ENCODE measurements at places on chromosomes 1 and 21.

- DNase-seq, result no peak
Observed at GRCh38 chr1:98316286-98316905, 345.1 kb upstream of the SNX7 start.

- peak; percentile 9 for DNase-seq
Observed at GRCh38 chr1:184574588-184574987, 180.1 kb downstream of the EDEM3 start.

GRCh38 chr1:39205781-39206464 lies 1.4 kb downstream of the MACF1 start:
- DNase-seq, result no peak

- DNase-seq, result no peak
Observed at GRCh38 chr1:184405094-184405800, 18.4 kb downstream of the C1orf21 start.

GRCh38 chr21:33237486-33237885 lies 7.7 kb downstream of the IFNAR2 start:
- no peak for DNase-seq

DNA sequence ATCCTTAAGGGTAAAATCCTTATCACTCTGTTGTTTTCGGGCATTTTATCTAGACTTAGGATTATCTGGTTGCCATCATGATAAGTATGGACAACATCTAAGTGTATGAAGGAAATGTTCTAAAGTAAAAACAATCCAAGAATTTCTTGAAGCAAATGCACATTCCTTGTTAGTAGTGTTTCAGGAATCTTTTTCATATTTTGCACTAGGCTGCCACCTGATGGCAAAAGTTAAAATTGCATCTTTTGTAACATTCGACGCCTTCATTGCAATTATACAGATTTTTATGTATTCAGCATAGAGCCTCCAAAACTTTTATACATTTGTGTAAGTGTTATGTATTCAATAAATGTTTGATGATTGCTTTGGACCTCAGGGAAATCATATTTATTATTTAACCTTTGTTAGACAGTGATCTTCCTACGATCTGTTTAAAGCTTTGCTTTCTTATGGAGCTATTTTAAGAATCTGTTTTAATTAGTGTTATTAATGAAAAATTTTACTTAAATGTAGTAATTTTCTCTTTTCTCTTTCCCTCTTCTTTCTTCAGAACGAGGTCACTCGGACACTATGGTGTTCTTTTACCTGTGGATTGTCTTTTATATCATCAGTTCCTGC lies 49.4 kb upstream of the KIAA1614 start:
- peak; percentile 33 for DNase-seq

- no peak for DNase-seq
Observed at GRCh38 chr1:18320051-18320450, 160.7 kb upstream of the KLHDC7A start.

DNA sequence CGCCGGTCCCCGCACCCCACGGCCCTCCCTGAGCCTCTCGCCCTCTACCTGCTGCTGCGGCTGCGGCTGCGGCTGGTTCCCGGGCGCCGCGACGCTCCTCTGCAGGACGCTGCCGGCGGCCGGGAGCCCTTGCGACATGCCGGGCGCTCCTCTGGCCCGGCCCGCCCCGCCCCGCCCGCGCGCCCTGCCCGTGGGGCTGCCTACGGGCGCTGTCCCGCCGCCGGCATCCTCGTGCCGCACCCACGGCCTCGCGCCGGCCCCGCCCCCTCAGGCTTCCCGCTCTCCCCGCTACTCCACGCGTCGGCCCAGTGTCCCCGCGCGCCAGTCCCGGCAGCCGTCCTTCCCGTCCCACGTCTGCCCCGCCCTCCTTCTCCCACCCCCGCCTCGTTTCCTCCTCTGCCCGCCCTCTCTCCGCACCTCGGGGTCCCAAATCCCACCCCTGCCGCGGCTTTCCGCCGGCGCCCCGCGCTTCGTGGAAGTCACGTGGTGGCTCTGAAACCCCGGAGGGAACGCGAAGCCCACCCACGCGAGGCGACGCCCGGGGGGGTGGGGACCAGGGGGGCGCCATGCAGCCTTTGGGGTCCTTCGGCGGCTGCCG lies at the start of gene BATF3:
BATF3 (minus strand) TSS at position 216 of the 598 bp plus-strand sequence; CDS start at position 138, 78 bp downstream.
- peak; percentile 67 for DNase-seq

DNA sequence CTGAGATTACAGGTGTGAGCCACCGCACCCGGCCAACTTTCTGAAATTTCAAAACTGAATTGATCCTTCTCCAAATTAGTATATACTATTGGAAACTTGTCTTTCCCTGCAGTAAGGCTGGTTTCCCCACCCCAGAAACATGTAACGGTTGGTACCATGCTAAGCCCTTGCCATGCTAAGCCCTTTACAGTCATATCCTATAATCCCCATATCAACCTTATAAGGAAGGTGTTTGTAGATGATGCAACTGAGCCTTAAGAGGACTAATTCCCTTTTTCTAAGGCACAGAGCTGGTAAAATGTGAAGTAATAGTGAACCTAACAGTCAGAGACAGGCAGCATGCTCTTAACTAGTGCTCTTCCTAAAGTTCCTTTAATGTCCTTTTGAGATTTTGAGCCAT lies 413.7 kb downstream of the DISC1 start:
- DNase-seq, result no peak

GRCh38 chr1:219791766-219792165 lies 136.6 kb downstream of the SLC30A10 start:
- DNase-seq, result no peak

DNA sequence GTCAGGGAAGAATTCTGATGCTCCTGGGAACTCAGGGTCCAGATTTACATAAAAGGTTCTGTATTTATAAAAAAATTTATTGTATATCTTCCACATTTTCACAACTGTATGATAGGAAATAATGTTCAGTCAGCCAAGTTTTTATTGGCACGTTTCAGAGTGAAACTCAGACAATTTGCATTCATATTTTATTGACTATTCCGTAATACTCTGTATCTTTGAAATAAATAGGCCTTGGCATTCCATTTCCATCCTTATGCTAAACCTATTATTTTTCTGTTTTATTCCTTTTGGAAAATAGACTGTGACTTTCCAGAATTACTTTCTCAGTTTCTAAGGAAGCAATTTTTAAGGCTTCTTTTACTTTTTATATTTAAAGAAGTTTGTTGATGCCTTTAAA lies 329.0 kb downstream of the OLFM3 start:
- no peak for DNase-seq

DNA sequence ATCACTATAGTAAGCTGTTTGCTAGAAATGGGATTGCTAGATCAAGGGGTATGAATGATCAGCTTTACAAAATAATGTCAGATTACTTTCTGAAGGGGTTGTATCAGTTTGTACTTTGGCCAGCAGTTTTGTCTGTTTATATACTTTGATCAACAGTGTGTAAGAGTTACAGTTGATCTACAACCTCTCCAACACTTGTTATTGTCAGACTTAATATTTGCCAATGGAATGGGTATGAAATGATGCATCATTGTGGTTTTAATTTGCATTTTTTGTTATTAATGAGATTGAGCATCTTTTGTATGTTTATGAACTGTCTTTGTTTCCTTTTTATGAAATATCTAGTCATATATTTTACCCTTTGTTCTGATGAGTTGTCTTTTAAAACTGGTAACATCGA lies 4.3 kb downstream of the TTC3 start:
- DNase-seq, result no peak

DNA sequence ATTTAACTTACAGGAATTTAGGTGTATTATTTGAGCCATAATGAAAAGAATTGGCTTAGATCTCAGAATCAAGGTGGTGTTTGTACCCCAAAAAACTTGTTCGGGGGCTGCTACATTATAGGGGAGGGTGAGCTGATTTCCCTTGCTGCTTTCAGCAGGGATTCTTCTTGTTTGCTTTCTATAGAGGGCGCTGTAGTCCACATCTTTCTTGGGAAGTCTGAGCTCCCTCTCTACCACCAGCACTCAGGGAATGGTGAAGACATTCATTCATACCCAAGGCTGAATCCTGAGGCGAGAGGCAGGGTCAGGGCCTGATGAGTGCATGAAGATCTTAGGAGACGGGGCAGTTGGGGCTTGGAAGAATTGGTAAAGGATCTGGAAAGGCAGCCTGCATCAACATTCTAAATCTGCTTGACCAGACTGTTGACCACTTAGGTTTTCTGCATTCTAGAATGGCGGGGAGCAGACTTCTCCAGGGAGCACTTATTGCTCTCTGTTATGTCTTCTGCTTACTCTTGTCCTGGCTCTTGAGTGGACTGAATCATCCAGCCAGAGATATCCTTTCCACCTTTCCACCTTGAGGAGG lies 18.9 kb downstream of the SPATA46 start:
- DNase-seq, result no peak

DNA sequence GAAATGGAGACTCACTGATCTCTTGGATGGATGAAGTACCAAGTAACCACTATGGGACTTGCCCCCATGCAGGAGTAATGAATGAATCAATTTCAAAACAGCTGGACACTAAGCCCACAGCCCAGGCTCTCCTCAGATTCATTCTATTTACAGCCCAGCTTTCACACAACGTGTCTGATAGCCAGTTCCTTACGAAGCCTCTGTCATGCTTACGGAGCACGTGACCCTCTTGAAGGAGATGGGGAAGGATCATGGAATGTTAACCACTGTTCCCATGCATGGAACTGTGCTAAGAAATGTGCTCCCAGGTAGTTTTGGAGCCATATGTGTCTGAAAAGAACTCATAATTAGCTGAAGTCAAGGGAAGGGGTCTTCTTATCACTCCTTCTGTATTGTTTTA lies 124.1 kb downstream of the KIF26B start:
- DNase-seq, result no peak

DNA sequence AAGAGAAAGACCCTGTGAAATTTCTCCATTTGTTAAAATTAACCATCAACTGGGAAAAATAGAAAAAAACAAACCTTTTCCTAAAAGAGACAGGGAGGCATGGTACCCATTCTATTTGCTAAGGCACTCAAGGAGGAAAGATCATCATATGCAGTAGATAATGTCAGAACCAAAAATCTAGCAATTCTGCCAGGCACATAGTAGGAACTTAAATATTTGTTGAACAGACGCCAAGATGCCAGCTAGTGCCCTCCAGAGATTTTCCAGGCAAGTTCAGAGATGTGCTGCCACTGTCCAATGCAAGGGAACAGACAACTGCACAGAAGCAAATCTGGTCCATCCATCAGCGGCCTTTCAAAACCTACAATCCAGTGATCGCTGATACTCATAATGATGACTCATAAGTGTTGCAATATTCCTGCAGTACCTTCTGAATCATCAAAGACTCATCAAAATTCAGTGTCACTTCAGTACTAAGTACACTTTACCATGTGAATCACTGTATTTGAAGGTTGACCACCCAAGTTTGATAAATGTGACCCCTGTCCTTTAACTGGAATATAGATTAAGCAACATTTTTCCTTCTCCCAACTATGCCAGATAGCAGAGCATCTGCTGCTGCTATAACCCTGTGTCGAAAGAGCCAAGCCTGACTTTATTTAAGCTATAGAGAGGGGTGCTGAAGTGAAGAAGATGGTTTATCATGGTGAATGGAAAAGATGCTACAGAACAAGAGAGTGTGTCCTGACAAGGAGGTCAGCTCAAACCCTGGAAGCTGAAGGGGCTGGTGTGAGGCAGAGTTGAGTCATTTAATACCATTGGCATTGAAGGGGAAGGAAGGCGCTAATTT lies 99.1 kb downstream of the MT1HL1 start:
- no peak for DNase-seq

DNA sequence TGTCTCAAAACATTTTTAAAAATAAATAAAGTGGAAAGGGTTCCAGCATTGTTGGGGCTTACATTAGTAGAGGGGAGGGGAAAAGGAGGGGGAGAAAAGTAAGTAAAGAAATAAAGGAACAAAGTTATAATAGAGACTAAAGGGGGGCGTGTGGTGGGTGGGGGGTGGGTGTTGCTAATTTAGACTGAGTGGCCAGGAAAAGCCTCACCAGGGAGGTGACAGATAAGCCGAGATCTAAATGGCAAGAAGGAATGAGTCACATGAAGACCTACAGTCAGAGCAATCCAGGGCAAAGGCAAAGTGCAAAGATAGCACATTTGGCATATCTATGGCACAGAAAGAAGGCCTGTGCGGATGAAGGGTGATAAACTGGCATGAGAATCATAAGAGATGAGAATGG lies 7.5 kb downstream of the MPL start:
- no peak for DNase-seq

- DNase-seq, result no peak
Observed at GRCh38 chr1:173333581-173333980, 126.5 kb upstream of the TNFSF4 start.

DNA sequence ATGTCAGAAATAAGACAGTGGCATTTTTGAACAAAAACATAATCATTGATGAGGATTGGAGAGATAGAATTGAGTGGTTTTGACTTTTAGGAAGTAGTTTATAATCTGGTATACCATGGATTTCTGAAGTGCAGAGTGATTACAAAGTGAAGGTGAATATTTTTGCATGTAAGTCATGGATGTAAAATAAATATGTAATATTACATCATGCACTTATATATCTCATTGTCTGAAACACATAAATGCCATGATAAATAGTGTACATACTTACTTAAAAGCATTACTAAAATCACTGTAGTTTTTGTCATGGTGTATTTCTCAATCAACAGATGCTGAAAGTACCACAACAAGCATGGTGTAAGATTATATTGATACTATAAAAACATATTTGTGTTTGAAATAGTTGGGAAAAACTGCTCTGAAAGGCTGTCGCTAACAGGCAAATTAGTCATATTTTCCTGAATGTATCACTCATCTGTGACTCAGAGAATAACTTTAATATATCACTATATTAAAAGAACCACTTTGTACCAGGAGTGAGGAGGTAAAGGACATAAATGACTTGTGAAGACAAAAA lies 24.8 kb upstream of the RGS18 start:
- no peak for DNase-seq

DNA sequence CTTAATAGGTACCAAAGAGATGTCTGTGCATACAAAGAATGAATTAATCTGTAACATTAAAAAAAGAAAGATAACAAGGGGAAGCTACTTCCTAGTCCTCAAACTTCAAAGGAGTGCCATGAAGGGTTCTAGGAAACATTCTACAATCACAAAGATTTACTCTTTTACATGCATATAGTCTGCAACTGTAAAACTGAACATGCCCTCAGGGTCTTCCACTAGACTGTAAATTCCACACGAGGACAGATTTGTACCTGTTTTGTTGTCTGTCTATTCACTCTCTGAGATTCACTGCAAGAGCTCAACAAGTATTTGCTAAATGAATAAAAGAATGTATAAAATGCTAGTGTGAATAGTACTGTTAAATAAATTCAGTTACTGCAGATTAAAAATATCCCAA lies 4.4 kb downstream of the JAK1 start:
- no peak for DNase-seq

DNA sequence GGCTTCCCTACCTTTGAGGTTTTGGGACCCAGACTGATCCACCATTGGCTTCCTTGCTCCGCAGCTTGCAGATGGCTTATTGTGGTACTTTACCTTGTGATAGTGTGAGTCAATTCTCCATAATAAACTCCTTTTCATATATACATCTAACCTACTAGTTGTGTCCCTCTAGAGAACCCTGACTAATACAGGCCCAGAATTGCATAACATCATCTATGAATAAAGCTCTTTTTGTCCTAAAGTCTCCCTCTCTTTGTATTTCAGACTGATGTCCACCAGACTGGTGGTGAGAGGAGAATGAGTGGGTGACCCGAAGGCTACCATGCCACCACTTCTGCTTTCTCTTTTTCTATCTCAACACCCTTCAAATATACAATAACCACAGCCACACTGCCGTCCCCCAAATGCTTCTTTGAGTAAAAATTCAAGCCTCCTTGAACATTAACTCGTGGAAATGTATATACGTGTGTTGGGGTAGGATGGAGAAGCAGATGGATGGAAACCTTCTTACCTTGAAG lies 265.7 kb downstream of the PTBP2 start:
- no peak for DNase-seq

GRCh38 chr1:231041719-231042261 lies 1.7 kb upstream of the FAM89A start:
- no peak for DNase-seq

- no peak for DNase-seq
Observed at GRCh38 chr1:63969441-63969901, 195.7 kb downstream of the ROR1 start.

All from nephron progenitor cell (in vitro differentiated cells).